ENCODE measurements at places on chromosomes 6 and 20.

DNA sequence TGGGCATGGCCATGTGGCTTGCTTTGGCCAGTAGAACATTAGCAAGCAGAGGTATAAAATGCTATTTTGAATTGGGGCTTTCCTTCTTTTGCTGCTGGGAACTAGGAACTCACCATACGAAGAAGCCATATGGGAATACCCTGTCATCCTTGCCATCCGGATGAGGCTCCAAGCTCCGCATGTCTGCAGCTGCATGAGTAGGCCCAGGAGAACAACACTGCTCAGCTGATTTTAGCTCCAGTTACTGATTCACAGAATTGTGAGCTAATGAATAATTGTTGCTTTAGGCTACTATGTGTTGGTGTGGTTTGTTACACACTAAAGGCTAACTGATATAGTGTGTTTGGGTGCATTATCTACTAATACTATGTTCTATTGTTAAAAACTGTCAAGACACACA lies 2.7 kb upstream of the PLCB4 start:
- DNase-seq: no peak

DNA sequence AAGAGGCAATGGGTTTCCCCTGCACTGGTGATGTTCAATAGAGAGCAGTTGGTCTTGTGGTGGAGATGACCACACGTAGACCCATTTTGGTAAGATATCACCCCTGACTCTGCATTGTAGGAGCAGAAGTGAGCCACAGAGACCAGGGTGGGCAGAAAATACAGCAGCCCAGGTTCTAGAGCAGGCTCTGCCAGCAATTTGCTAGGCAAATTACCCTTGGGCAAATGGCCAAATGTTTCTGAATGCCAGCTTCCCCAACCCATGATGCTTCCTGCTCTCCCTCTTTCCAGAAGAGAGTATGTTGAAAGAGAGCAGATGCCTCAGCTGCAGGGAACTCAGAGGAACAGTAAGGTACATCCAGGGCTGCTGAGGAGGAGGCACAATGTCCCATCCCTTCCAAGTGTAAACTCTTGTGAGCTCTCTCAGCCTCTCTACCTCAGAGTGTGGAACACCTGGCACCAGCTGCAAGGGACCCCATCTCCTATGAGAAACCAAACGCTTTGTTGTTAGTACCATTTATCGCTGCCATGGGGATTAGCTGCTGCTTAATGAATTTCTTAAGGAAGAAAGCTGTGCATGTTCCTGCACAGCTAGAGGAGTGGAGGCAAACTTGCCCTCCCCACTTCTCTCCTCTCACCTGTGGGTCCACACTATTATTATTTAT lies 317.5 kb upstream of the MOCS1 start:
- DNase-seq: no peak

- no peak for DNase-seq
Observed at GRCh38 chr6:90637320-90637719, 50.4 kb upstream of the MAP3K7 start.

DNA sequence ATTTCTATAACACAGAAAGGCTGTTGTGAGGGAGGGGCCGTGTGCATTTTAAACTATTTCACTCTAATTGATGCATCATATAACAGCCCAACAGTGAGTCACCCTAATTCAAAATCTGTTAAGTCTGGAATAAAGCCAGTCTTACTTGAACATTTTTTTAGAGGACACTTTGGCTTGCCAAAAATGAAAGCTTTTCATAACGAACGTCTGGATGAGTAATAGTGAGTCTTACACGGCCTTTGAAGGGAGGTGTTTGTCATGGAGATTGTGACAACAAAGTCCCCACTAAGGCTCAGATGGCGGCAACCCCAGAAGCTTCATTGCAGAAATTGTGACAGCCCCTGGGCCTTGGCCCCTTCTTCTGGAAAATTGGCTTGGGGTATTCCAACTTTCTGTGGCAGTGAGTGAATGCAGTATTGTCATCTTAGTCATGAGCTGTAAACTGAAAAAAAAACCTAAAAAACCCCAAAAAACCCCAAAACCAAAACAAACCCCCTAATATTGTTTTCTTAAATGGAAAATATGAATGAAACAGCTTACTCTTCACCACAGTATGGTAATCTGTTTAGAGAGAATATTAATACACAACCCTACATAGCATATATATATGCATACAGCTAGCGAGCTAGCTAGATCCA lies 92.6 kb upstream of the CLDN20 start:
- peak; percentile 92 for DNase-seq

- no peak for DNase-seq
Observed at GRCh38 chr20:33858666-33859065, 47.5 kb downstream of the CHMP4B start.

GRCh38 chr6:134938896-134939295 lies 11.0 kb downstream of the ALDH8A1 start:
- DNase-seq: peak; percentile 78

DNA sequence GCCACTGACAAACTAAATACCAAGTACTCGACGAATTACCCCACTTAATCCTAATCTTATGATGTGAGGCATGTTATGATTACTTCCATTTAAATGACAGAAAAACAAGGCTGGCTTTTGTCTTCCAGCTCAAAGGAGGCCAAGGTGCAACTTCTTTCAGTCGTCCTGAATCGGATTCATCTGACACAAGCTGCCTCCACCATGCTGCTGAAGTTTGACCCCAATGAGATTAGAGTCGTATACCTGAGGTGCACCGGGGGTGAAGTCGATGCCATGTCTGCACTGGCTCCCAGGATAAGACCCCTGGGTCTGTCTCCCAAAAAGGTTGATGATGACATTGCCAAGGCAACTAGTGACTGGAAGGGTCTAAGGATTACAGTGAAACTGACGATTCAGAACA lies 71.0 kb downstream of the CHD6 start:
- no peak for DNase-seq

- DNase-seq: peak; percentile 92
Observed at GRCh38 chr20:34558320-34559218, at the start of gene MAP1LC3A. MAP1LC3A (plus strand) TSS chr20:34558718; CDS start chr20:34558869, 151 bp downstream.

DNA sequence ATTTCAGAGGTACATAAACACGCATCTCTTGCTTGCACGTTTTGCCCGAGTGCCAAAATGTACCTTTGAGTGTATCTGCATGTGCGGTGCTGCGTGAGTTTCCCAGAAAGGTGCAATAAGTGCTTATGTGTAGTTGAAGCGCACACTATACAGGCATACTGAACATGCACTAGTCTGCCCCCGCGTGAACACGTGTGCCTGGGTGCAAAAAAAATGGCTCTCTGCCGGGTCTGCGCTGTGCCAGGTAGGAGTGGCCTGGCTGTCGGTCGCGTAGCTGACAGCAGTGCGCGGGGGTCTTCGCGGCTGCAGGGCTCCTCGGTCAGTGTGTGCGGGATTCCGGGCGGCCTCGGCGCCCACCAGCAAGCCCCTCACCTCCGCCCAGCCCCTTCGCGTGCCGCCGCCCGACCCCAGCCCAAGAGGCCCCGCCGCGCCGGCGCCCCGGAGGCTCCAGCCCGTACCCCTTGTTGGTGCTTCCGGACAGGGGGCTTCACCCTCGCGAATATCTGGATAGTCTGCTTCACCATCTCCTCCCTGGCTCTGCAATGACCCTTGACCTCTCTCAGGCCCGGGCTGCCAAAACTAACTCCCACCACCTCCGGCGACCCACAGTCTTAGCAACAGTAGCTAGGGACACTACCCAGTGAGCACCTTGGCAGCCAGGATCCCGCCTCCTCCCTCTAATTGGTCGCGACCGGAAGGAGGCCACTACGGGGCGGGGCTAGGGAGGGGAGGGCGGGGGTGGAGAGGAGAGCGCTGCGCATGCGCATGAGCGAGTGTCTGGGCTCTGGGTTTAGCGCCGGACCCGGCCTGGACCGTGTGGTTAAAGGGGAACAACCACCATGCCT lies at the start of gene KIF6:
Gene KIF6 (minus strand): TSS at position 622 of the 845 bp plus-strand sequence. CDS start 98 bp downstream, at position 524.
- peak; percentile 87 for DNase-seq

- no peak for DNase-seq
Observed at GRCh38 chr6:3861424-3861823, 12.3 kb downstream of the FAM50B start.

DNA sequence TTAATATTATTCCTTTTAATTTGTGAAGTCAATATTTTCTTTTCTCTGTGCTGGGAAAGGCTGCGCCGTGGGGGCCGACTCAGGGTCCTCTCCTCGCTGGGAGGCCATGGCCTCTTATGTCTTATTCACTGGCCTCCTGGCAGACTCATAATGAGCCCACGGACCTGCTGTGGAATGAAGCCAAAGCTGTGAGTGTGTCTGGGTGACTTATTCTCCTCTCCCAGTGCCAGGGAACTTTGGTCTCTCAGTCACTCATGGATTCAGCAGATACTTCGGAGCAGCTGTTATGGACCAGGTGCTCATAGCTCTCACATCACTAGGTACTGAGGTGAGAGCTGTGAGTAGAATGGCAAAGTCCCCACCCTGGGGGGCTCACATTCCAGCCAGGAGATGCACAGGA lies 297.6 kb downstream of the CDH26 start:
- DNase-seq: no peak

DNA sequence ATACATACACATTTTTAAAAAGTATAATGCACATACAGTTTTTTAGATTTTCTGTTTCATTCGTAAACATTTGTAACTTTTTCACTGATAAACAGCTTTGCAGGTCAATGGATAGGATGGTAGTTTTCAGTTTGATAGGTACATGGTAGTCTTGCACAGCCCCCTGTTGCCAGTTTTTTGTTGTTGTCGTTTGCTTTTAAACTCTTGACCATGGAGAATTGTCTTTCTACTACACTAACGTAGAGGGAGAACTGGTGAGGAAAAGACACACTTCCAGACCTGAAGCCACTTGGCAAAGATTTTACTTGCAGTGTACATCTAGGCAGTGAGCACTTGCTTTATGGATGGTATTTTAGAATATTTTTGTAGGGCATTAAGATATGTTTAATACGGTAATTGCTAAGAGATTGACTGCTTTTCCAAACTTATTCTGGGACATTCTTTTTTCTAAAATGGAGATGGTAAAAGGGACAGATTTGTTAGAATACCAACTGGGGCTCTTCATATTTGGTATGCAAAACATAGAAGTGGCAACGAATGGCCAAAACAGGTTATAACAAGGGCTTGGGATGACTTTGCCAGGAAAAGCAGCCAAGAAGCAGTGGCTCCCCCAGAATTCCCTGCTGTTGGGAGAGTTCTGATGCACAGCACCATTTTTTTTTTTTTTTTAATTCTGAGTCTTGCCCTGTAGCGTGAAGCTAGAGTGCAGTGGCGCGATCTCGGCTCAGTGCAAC lies 1.5 kb downstream of the PYGB start:
- no peak for DNase-seq

- no peak for DNase-seq
Observed at GRCh38 chr6:25472306-25472705, 179.7 kb upstream of the SCGN start.

DNA sequence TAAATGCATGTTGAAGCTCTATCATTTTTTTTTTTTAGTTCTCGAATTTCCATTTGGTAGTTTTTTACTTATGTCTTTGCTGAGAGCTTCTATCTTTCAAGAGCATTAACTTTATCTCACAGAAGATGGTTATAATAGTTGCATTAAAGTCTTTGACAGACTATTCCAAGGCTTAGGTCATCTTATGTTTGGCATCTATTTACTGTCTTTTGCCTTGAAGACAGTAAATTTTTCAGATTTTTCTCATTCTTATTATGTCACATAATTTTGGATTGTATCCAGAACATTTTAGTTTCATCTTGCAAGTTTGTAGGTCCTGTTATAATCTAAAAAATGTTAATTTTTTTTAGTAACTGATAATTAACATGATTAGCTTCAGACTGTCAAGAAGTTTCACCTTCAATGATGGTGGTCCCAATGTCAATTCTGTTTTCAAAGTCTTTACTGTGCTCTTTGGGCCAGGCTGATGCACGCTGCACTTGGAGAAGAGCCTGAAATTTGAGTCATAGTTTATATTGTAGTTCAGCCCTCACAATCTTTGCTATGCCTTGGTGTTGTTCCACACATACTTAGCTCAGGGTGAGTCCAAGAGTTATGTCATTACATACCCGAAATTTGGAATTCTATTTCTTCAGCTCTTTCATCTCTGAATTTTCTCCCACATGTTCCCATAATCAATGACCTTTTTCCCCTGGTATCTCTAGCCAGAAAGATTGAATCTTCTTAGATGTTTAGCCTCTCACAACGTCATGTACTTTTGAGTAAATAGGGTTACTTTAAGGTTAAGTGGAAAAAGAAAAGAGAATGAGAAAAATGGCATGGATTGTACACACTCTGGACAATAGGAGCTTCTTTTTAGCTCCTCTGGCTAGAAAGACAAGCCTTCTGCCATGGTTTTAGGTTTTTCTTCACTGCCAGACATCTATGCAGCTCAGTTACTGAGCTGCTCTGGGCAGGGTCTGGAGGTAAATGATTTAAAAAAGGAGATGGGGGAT lies 110.3 kb upstream of the BTBD3 start:
- DNase-seq: no peak

- DNase-seq: no peak
Observed at GRCh38 chr6:4883298-4883697, 107.1 kb downstream of the CDYL start.

- DNase-seq: no peak
Observed at GRCh38 chr20:55935448-55936208, 69.7 kb downstream of the CBLN4 start.

Measured in stimulated activated CD4-positive, alpha-beta T cell treated with anti-CD3 and anti-CD28 coated beads, Interleukin-1b, Interleukin-23, amount 100 ng/mL, for 48 hours (primary cell).